ENCODE measurements at places on chromosomes 1 and 21.

DNA sequence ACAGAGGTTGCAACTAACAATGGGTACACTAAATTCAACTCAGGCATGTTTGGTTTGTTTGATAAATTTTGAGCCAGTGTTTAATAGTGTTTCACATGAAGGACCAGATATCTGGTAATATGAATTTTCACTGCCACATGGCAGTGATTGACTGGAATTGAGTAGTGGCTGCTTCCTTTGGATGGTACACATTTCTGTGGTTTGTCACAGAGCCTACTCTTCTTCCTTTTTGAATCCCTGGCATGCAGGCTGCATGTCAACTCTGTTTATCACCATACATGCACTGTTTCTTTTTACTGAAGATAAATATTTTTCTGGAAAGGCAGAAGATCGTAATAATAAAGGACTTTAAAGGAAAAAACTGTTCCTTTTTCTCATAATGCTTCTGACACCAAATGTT, 35.5 kb downstream of the SDCCAG8 start:
- DNase-seq = no peak

DNA sequence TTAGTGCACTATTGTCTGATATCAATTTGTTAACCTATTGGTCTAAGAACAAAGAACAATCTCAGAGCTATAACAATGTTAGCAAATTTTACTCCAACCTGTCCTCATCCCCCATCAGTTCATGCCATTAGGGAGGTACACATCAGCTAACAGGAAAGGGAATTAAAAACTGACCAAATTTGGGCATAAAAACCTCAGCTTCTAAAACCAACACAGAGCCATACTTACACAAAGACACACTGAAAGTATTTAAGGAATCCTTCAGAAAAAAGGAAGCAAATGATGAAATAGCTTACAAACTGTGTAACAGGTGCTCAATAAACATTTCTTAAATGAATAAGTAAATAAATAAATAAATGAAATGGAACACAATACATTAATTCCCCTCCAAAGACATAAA, 89.2 kb downstream of the TTLL7 start:
- DNase-seq = no peak

DNA sequence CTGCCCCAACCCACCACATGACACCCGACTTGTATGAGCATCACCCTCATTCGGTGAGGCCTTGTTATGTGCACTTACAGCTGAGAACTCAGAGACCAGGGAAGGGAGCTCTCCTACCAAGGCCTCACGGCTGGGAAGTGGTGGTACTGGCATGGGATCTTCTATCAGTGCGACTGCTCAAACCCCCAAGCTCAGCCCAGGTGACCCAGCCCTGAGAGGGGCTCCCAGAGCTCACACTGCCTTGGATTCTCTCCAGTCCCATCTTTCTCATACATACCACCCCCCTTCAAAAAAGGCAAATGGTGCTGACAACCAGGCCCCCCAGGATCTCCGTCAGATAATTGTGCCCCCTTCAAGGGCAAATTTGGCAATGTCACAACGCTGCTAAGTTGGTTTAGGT, 777 bp upstream of the PLA2G2F start:
- DNase-seq = no peak

GRCh38 chr1:183966487-183966886, 71.0 kb downstream of the COLGALT2 start:
- no peak for DNase-seq

DNA sequence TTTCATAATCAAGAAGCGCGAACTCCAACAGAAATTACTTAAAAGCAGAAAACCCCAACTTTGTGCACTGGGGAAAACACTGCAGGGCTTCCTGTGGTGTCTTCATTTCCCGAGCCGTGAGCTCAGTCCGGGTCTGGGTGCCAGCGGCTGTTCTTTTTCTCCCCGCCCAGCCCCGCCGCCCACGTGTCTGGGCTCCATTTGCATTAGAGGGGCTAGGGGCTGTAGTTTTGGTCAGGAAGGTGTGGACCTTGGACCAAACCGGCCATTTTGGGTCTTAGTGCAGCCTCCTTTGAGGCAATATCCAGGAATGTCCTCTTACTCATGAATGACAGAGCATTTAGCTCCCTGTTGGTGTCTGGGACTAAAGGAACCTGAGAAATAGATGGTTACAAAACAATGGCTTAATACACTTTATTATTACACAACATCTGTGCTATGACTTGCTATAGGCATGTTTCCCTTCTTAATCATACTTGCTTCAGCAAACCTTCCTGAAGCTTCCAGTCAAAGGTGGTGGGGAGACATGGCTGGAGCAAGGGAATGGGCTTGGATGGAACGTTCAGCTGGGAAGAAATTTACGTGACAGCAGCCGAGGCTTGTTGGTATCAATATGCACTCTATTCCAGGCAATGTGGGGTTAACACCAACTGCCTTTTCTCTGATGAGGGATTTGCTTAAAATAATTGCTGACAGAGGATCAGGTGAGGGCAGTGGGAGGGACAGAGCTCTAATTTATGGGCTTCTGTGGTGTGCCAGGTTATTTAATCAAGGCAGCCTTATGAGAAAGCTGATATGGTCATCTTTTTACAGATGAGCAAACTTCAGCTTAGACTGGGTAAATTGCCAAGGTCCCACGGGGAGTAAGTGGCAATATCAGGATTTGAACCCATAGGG, 1.1 kb downstream of the AGTRAP start:
- peak; percentile 63 for DNase-seq

GRCh38 chr1:50633465-50633864, 210.2 kb upstream of the DMRTA2 start:
- no peak for DNase-seq

DNA sequence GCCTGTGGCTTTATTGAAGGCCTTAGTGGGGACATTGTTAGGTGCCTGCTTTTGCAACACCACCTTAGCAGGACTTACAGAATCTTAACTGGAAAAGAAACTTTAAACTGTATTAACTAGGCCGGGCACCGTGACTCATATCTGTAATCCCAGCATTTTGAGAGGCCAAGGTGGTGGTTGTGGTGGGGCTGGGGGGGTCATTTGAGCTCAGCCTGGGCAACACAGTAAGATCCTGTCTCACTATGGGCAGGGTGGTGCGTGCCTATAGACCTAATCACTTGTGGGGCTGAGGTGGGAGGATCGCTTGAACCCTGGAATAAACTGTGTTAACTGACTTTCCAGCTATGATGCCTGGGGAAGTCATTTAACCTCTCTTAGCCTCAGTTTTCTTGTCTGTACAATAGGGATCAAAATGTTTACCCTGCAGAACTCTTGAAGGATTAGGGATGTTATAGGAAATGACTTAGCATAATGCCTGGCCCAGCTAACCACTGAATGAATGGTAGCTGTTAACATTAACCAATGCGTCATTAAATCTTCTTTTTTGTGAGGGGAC, 39.5 kb downstream of the IER5 start:
- DNase-seq = no peak

GRCh38 chr1:47709019-47709871, 271.4 kb downstream of the FOXD2 start:
- DNase-seq = peak; percentile 3

- DNase-seq = no peak
Measured at GRCh38 chr1:157110686-157111085, 11.1 kb upstream of the ETV3L start.

GRCh38 chr21:45562402-45562801, 20.2 kb upstream of the SLC19A1 start:
- no peak for DNase-seq

DNA sequence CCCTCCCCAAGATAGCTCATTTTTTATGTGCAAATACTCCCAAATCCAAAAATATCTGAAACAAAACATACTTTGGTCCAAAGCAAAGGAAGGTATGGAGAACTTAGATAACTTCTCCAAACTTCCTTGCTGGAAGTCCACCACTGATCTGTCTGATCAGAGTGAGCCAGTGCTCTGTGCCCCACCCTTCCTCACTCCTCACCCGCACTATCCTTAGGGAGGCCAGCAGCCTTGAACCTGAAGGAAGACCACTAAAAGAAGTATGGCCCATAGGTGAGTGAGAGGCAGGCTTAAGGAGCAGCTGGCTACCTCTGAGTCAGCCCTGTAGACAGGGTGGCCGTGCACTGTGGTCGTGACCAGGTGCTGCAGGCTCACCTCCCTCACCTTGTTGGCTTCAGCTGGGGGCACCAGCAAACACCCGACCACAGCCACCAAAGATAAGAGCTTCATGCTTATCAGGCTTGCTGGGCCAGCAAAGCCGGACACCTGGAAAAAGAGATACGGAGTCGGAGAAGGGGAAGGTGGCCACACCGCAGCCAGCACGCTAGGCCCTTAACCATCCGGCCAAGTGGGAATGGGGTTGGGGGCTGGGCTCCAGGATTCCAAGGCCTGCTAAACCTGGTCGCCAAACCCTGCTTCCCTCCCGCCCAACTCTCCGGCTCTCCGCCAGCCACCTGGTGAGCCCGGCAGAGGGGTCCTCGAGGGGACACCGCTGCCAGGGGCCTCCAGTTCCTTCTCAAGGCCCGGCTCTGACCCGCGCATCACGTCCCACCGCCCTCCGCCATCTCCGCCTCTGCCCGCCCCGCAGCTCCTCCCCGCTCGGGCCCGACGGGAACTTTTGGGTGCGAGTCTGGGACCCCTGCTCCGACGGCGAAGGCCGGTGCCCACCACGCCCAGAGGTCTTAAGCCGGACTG, 543 bp downstream of the TMEM9 start:
- no peak for DNase-seq

DNA sequence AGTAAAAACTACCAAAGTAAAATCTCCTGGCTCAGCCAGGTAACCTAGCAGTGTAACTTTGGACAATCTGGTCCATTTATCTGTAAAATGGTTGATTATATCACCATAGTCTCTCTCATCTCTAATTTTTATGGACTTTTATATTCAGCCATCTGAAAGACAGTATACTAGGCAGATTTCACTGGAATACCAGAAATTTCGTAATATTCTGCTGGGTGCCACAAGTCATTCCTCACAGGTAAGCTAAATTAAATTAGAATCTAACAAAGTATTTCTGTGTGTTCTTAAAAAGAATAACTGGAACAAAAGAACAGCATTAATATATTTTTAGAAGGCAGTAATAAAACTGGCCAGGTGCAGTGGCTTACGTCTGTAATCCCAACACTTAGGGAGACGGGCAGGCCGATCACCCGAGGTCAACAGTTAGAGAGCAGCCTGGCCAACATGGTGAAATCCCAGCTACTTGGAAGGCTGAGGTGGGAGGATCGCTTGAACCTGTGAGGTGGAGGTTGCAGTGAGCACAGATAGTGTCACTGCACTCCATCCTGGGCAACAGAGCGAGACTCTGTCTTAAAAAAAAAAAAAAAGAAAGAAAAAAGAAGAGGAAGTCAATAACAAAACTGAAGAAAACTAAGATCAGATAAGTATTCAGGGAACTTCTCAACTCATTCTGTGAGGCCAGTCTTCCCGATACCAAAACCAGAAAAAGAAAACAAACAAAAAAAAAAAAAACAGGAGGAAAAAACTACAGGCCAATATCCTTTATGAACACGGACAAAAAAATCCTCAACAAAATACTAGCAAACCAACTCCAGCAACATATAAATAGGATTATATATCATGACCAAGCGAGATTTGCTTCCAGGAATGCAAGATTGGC, 35.9 kb downstream of the PIK3R3 start:
- no peak for DNase-seq

- DNase-seq = peak; percentile 75
Measured at GRCh38 chr1:32538887-32539583, at the start of gene ZBTB8A. Gene ZBTB8A (plus strand): TSS chr1:32539427. CDS start chr1:32592932, 53,505 bp downstream.

DNA sequence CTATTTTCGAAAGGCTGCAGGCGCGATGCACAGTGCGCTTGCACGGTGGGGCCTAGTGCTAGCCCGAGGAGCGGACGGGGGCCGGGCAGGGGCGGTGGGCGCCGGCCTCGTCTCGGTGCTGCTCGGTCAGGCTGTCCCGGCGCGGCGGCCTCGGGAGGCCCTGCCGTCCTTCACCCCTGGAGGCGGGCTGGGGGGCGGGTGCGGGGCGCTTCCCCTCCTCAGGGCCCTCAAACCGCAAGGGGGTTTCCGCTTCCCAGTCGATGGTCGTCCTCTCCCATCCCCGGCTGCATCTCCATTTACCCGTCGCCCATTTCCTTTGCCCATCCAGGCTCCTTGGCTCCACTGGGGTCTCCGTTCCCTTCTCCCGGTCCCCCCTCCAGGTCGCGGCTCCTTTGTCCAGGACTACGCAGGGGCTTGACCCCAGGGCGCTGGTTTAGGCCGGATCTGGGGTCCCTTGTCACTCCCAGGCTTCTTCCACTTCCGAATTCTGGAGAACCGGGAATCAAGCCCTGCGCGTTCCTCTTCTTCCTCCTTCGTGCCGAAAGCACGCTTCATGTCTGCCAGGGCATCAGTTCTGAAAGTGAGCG, 196.3 kb upstream of the LMO4 start:
- DNase-seq = no peak

- no peak for DNase-seq
Measured at GRCh38 chr1:212586206-212587015, 22.1 kb upstream of the ATF3 start.

DNA sequence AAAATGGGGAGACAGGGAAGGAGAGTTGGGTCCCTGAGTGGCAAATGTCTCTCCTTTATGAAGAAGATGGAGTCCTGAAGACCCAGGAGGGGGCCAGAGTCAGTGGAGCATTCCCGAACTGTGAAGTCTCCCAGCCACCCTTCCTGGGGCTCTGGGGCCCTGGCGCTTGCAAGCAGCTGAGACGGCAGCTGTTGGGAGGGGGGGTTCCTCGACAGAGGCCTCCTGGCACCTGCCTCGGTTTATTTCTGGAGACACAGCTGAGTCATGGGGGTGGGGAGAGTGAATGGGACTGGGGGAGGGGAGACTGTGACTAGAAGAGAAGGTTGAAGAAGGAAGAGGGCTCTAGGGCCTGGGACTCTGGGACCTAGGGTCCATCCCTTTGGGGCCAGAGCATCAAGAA, 14.0 kb downstream of the NES start:
- DNase-seq = no peak

DNA sequence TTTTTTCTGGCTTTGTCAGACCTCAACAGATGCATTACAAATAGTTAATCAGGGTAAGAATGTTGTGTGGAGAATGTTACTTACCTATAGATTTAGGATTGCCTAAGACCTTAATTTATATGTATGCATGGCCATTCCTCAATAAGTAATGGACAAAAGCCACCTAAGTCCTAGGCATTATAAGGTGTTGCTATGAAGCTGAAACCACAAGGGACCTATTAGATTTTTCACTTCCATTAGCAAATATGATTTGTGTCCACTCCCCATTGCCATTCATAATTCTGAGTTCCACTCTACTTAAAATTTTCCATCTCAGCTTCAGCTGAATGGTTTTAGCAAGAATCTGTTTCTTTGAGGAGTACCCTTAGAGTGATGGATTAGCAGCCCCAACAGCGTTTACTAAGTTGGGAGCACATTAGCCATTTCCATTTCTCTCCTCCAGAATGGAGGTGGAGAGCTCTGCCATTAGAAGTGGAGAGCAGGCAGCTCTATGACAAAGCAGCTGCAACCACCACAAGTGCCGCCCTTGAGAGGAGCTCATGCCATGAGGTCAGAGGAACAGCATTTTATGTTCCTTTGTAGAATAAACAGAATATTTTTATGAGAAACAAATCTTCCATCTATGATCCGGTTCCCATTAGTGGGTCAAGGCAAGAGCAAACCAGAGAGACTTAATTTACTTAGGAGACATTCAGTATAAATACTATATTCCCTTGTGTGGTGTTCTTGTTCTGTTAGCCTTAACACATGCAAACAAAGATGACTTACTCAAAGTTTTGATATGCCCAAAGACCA, 28.9 kb upstream of the C1orf87 start:
- DNase-seq = no peak

GRCh38 chr1:31771891-31772668, 7.9 kb upstream of the ADGRB2 start:
- peak; percentile 29 for DNase-seq

All from kidney glomerular epithelial cell (primary cell).